NCI-H2081 (cell line): ENCODE measurements at places on chromosomes 2 and 18.
A peak's percentile ranks its signal among the peaks of the same experiment; 100 is the strongest.

GRCh38 chr2:69781321-69782248 lies 39.7 kb downstream of the ANXA4 start:
- no peak for DNase-seq

GRCh38 chr2:40316620-40317019 lies 135.3 kb downstream of the SLC8A1 start:
- DNase-seq = no peak

DNA sequence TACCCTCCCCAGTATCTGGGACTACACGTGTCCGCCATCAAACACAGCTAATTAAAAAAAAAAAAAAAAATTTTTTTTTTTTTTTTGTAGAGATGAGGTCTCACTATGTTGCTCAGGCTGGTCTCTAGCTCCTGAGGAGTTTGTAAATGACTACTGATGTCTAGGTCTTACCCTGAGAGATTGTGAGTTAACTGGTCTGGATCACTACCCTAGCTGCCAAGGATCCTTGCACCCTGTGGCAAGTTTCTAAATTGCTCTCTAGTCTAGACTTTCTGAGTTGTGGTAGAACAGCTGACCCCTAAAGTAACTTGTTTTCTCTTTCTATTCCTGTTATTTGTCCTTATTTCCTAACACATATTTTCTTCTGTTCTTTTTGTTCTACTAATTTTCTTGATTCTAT lies 44.5 kb downstream of the ABHD3 start:
- DNase-seq = no peak

- no peak for DNase-seq
These were observed 81.5 kb downstream of the DPP4 start for GRCh38 chr2:161992531-161992930.

GRCh38 chr2:9763356-9764152 lies 79.7 kb upstream of the TAF1B start:
- DNase-seq = no peak

- no peak for DNase-seq
These were observed 40.8 kb downstream of the DARS1 start for GRCh38 chr2:135944625-135945024.

- no peak for DNase-seq
These were observed 658.6 kb upstream of the FANCL start for GRCh38 chr2:58899692-58900091.

- DNase-seq = no peak
These were observed 953 bp upstream of the HNRNPA3 start for GRCh38 chr2:177211576-177212105.

- DNase-seq = no peak
These were observed 141.1 kb downstream of the EIPR1 start for GRCh38 chr2:3236300-3237045.

DNA sequence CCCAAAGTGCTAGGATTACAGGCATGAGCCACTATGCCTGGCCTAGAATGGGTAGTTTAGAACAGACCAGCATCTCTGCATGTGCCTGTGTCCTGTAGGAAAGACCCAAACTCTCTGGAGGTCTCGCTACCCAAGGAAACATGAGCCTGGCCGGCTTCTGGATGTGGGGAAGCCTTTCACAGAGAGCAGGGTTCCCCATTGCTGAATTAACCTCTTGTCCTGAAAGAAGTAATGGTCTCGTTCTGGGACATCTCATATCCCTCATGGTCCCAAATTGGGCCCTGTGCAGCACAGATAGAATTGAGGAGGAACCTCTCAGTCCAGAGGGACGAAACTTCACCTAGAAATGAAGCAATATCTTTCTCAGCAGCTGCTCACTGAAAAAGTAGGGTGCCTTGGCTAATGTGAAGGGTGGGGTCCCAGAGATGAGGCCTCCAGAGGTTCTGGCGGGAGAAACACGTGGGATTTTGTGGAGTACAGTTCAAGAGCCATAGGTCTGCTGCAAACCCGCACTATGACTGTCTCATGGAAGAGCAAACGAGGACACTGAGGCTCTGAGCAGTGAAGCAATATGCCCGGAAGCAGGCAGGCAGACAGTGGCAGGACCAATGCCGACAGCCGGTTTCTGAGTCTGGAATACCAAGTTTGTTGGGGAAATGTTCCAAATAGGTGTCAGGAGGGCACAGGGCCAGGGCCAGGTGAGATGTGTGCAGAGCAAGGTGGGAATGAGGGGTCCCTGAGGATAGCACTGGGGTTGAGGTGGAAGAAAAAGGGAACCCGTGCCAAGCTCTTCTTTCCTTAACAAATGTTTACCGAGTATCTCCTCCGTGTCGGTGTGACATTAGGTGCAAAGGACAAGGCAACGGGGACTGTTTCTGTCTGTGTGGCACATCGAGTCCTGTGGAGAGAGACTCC lies 121.0 kb upstream of the TWIST2 start:
- DNase-seq = no peak

- DNase-seq = no peak
These were observed 24.2 kb downstream of the TMEM178A start for GRCh38 chr2:39689876-39690275.

DNA sequence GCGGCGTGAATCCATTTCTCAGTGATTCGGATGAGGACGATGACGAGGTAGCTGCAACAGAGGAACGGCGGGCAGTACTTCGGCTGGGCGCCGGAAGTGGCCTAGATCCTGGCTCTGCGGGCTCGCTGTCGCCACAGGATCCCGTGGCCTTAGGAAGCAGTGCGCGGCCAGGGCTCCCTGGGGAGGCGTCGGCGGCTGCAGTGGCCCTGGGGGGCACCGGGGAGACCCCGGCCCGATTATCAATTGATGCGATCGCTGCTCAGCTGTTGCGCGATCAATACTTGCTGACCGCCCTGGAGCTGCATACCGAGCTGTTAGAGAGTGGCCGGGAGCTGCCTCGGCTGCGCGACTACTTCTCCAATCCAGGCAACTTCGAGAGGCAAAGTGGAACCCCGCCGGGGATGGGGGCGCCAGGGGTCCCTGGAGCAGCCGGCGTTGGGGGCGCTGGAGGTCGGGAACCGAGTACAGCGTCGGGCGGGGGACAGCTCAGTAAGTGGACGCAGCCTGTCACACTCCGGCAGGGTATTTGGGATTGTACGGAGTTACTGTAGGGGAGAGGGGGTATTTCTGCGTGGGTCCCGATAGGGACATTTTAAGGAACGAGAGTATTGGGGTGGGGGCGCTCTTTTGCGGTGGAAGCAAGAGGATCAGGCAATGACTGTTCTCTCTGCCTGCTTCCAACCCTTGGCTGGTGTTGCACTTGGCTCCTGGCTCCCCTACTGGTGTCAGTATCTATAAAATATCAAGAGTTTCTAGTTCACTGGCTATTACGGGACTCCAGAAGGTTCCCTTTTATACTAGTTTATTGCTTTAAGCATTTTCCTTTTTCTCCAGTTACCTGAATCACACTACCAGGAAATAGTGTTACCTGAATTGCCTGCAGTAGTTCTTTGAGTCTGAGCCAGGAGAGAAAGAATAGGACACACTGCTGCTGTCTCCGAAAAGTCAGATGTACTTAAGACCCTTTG lies 772 bp downstream of the RELCH start:
- DNase-seq = peak; percentile 10

DNA sequence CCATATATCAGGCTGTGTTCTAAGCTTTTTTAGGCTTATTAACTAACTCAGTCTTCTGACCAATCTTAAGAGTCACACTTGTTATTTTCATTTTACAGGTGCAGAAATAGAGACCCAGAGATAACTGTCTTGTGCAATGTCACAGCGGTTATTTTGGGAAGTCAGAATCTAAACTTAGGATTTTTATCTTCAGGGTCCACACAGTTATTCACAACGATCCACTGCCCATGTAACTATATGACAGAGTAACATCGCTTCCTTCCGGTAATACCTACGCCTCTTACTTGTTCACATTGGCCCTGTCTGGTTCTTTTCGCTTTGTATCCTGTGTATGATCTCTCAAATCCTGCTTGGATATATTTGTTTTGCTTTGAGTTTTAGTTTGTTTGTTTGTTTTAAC lies 631.7 kb downstream of the LRP1B start:
- DNase-seq = no peak

DNA sequence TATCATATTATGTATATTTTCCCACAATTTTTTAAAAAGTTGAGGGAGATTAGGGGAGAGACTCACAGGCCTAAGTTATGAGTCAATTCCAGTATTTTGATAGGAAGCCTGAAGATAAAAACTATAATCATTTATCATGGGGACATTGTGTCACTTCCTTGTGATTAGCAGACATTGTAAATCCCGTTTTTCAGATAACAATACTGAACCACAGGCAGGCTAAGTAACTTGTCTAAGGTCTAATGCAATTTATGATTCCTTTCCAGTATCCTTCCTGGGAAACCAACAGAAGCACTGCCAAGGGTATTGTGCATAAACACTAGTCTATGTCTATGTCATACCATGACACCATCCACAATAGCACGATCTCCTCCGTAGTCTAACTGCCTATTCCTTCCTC lies 235.2 kb upstream of the PIK3C3 start:
- no peak for DNase-seq

- DNase-seq = no peak
These were observed 252.6 kb upstream of the RASGRP3 start for GRCh38 chr2:33223856-33224255.

DNA sequence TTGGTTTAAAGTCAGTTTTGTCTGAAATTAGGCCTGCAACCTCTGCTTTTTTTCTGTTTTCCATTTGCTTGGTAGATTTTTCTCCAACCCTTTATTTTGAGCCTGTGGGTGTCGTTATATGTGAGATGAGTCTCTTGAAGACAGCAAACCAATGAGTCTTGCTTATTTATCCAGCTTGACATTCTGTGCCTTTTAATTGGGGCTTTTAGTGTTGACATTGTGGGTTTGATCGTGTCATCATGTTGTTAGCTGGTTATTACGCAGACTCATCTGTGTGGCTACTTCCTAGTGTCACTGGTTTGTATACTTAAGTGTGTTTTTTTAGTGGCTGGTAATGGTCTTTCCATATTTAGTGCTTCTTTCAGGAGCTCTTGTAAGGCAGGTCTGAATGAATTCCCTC lies 18.8 kb downstream of the TMEM87B start:
- no peak for DNase-seq

- peak; percentile 80 for DNase-seq
These were observed 124.7 kb downstream of the CABLES1 start for GRCh38 chr18:23259701-23260681.

DNA sequence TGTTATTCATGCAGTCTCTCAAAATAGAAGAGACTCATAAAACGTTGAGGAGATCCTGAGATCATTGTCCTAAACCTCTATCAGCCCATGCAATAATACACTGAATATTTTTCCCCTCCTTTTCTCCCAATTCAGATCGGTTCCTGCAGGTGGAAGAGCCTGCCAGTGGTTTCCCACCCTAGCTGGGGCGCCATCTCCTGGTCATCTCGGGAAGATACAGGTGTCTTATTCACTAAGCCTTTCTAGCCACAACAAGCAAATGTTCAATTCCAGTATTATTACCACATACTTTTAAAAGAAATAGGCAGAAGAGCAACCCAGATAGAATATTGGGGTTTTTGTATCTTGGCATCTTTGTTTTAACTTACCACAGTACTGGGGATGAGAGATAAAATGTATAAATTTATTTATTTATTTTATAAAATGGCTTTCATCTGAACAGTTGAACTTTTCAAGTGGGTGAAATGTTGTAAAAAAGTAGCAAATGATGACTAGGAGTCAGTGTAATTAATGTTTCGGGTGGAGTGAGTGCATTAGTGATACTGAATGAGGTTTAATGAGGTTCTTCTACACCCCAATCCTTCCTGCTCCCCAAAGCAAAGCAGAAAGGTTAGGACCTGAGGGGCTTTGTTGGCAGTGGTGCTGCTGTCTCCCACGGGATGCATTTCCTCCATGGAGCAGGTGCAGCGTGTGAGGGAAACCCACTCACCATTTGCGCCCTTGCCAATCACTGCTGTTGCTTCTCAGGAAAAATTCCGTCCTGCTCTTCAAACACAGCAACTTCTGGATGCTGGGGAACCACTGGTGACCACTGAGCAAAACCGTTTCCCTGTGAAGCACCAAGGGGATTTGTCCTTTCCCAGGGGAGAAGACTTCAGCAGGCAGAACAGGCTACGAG lies 147.1 kb upstream of the FHL2 start:
- DNase-seq = peak; percentile 59

- no peak for DNase-seq
These were observed 14.1 kb upstream of the KLHL41 start for GRCh38 chr2:169495310-169495928.

- peak; percentile 54 for DNase-seq
These were observed 73.5 kb downstream of the CCBE1 start for GRCh38 chr18:59623456-59624368.
